ENCODE measurements at places on chromosomes 3 and 15. TPM values are rescaled to one million over a fixed set of nuclear protein-coding genes. Genes with fewer than 3 reads are reported as not detected.

STAC gene
- total RNA-seq: 3.7 TPM

ZCWPW2 gene
- 0.20 TPM for total RNA-seq

VIPR1 gene
- total RNA-seq: 215 TPM

PGBD4 gene
- total RNA-seq: 2.5 TPM

UTS2B gene
- not detected for total RNA-seq

SNX33 gene
- total RNA-seq: 8.1 TPM

CMTM8 gene
- total RNA-seq: not detected

ANKRD63 gene
- not detected for total RNA-seq
